ENCODE measurements at places on chromosomes 2 and 18. TPM values are rescaled to one million over a fixed set of nuclear protein-coding genes. Genes with fewer than 3 reads are reported as not detected.

DNA sequence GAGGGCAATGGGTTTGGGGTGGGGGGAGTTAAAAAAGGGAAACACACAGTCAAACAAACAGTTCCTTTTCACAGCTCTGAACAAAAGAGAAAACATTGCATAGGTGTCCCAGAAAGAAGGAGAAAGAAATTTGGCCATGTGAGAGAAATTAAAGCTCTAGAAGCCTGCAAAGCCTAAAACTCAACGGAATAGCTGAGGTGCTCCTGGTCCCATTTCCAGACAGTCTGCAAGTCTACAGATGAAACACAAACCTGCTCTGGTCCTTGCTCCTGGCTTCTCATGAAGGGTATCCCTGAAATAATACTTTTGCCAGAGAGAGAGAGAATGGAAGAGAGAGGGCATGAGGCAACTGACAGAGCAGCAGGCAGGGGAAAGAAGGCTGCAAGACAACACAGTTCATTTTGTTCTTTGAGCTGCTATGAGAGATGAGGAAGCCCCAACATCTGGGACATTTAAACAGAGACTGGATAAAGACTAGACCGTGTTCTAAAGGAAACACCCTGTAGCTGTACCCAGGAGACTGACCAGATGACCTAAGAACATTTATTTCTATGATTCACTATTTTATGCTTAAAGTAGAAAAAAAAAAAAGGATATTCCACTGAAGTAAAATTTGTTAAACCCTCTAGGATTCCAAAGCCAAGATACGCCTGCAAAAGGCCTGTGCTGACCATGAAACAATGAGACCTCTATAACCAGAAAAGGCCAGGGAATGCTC, 57.3 kb upstream of the CYP26B1 start:
- H3K27ac ChIP-seq = no peak overlapping the region
- no peak overlapping the region for H3K4me3 ChIP-seq
- no peak for DNase-seq
- H3K27me3 ChIP-seq = no peaks in the 10 kb centered on the region
- H3K4me1 ChIP-seq = peaks cover 3% of the 10 kb centered on the region
- no peaks in the 10 kb centered on the region for H3K36me3 ChIP-seq

GRCh38 chr2:70347831-70348230, 46.0 kb upstream of the FAM136A start:
- H3K27me3 ChIP-seq = peaks cover 3% of the 10 kb centered on the region
- H3K4me1 ChIP-seq = no peaks in the 10 kb centered on the region
- H3K4me3 ChIP-seq = no peak overlapping the region
- no peak overlapping the region for H3K27ac ChIP-seq
- no peak for DNase-seq

DNA sequence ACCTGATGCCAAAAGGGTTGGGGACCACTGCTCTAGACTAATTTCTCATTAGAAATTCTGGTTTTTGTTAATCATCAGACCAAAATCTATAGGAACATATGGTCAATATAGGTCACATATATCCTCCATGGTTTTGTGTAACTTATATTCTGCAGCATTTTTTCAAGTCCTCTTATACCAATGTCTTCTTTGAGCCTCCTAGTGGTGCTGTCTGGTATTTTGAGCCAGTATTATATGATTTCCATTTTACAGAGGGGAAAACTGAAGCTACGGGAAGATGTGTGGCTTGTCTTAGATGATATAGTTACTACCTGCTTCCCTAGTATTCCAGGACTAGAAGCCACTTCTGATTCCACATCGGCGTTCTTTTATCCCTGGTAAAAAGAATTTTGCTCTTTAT, 13.8 kb downstream of the MAPK4 start:
- no peaks in the 10 kb centered on the region for H3K4me1 ChIP-seq
- no peaks in the 10 kb centered on the region for H3K27me3 ChIP-seq
- no peak overlapping the region for H3K27ac ChIP-seq
- no peaks in the 10 kb centered on the region for H3K36me3 ChIP-seq

DNA sequence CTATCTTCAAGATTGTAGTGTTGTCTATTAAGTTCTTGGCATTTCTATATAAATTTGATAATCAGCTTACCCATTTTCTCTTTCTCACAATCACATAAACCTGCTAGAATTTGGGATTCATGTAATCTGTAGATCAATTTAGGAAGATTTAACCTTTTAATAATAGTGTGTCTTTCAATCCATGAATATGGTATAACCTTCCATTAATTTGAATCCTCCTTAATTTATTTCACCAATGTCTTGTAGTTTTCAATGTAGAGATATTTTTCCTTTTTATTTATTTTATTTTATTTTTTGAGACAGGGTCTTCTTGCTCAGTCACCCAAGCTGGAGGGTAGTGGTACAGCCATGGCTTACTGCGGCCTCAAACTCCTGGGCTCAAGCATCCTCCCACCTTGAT, 20.2 kb downstream of the SANBR start:
- DNase-seq = no peak
- no peaks in the 10 kb centered on the region for H3K27me3 ChIP-seq
- no peak overlapping the region for H3K4me3 ChIP-seq
- no peak overlapping the region for H3K27ac ChIP-seq
- H3K36me3 ChIP-seq = peaks cover 6% of the 10 kb centered on the region

DNA sequence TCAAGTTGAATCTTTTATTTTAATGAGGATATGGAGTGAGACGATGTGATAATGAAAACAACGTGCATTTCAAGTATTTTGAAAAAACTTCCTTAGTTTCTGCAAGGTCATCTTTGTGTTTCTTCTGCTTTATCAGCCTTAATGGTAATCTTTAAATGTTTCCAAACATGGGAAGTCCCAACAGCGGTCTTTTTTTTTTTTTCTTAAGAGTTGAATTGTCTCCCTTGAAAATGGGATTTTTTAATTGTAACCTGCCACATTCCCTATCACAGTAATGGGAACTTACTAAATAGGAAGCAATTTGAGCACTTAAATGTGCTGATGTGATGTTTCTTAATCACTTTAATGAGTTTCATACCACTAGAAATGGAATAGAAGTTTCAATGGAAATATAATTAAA, 45.8 kb downstream of the ATIC start:
- no peak overlapping the region for H3K4me3 ChIP-seq
- no peaks in the 10 kb centered on the region for H3K27me3 ChIP-seq
- no peak overlapping the region for H3K27ac ChIP-seq

GRCh38 chr2:115610888-115611287, 1168.4 kb downstream of the DPP10 start:
- H3K27ac ChIP-seq = no peak overlapping the region
- no peaks in the 10 kb centered on the region for H3K27me3 ChIP-seq
- no peak for DNase-seq
- H3K4me3 ChIP-seq = no peak overlapping the region
- no peaks in the 10 kb centered on the region for H3K4me1 ChIP-seq

GRCh38 chr2:241603686-241604085, 33.3 kb downstream of the THAP4 start:
- H3K4me1 ChIP-seq = no peaks in the 10 kb centered on the region
- no peak overlapping the region for H3K4me3 ChIP-seq
- H3K27ac ChIP-seq = no peak overlapping the region

GRCh38 chr2:183950673-183951072, 647.7 kb upstream of the ZNF804A start:
- no peaks in the 10 kb centered on the region for H3K27me3 ChIP-seq
- no peak overlapping the region for H3K27ac ChIP-seq
- no peaks in the 10 kb centered on the region for H3K4me1 ChIP-seq
- no peak overlapping the region for H3K4me3 ChIP-seq

GRCh38 chr2:109264595-109265328, 135.8 kb downstream of the SH3RF3 start:
- no peak overlapping the region for H3K27ac ChIP-seq
- H3K27me3 ChIP-seq = no peaks in the 10 kb centered on the region
- H3K4me3 ChIP-seq = no peak overlapping the region
- H3K4me1 ChIP-seq = peaks cover 25% of the 10 kb centered on the region
- DNase-seq = no peak

DNA sequence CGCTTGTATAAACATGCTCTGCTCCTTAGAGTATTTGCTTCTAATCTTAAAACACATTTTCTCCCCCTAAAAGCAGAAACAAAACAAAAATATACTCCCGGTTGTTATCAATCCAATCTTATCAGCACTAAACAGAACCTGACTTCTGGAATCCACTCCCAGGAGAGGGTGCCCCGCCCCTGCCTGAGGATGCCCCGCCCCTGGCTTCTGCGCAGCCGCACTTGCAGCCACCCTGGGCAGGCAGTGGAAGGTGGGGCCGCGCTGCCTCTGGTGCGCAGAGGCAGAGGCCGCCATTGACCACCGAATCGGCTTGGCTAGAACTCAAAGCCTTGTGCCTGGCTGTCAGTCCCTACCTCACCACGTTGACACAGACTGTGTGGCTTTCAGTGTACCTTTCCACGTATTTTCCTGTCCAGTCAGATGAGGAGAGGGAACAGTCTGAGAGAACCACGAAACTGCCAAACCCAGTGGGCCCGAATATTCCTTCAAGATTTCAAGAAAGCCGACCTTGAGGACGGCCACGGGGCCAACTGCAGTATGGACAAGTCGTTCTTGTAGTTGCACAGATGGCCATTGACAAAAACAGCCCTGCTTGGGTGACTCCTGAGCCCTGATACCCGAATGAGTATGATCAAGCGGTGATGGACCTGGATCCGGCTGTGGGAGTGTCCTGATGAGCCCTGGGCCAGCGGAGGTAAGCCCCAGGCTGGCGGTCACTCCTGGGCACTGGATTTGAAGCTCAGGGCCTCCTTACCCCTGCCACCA, 46.2 kb upstream of the ARHGAP28 start:
- no peaks in the 10 kb centered on the region for H3K36me3 ChIP-seq
- DNase-seq = no peak
- H3K27me3 ChIP-seq = no peaks in the 10 kb centered on the region
- no peak overlapping the region for H3K4me3 ChIP-seq
- no peaks in the 10 kb centered on the region for H3K4me1 ChIP-seq

DNA sequence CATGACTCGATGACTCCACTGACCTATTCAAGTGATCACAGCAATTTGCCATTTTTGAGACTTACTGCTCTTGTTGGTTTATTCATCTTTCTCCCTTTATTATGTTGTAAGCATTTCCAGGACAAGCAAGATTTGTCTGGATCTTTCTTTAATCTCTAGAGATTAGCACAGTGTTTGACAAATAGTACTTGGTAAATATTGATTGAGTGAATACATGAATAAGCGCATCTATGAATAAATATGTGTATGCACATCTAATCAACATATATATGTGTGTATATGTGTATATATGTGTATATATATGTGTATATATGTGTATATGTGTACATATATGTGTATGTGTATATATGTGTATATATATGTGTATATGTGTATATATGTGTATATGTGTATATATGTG, 7.3 kb downstream of the TMX3 start:
- no peak overlapping the region for H3K27ac ChIP-seq
- H3K4me3 ChIP-seq = no peak overlapping the region
- DNase-seq = no peak

Gene COLEC11
- total RNA-seq = 0.40 TPM

Gene RBKS
- 3.5 TPM for total RNA-seq

Gene LANCL1
- 28.3 TPM for total RNA-seq

Gene LONRF2
- 5.2 TPM for total RNA-seq

Gene CEBPZ
- total RNA-seq = 31.7 TPM

Gene CSRNP3
- 0.44 TPM for total RNA-seq

Gene GALNT5
- total RNA-seq = not detected
